Iris pigment epithelial cell (primary cell): ENCODE measurements at places on chromosomes 4 and X.

- DNase-seq: no peak
These were observed 402.2 kb upstream of the FGF13 start for GRCh38 chrX:139113708-139114107.

DNA sequence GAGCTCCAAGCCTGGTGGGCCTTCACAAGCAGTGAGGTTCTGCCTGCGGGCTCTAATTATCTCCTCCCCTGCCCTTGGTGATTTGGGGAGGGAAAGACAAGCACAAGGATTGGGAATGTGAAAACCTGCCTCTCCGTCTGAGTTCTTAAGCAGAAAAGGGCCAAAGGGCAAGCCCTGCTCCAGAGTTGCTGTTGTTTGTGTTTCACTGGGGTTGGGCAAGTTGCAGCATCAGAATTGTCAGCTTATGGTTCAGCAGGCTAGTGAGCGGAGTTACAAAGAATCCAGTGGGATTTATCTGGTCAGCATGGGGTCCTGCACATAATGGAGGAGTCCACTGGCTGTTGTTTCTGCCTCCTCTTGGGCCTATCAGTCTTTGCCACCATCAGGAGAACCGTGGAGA lies 60.5 kb downstream of the NHS start:
- DNase-seq: no peak

- DNase-seq: no peak
These were observed 8.8 kb upstream of the ADH1C start for GRCh38 chr4:99361268-99361898.

DNA sequence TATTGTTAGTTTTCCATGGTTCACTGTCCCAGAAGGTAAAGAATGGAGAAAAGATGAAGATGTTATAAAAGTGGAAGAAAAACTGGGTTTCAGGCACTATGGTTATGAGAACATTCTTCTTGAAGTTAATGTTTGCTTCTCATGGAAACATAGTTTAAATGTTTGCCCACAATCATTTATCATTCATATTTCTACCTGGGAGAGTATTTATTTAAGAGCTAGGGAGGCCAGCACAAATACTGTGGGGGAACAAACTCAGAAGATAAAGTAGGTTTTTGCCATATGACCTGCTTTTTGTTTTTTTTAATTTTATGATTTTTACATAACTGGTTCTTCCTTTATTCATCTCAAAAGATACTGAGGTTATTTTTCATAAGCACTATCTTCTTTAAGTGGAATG lies 96.8 kb downstream of the GC start:
- DNase-seq: no peak

DNA sequence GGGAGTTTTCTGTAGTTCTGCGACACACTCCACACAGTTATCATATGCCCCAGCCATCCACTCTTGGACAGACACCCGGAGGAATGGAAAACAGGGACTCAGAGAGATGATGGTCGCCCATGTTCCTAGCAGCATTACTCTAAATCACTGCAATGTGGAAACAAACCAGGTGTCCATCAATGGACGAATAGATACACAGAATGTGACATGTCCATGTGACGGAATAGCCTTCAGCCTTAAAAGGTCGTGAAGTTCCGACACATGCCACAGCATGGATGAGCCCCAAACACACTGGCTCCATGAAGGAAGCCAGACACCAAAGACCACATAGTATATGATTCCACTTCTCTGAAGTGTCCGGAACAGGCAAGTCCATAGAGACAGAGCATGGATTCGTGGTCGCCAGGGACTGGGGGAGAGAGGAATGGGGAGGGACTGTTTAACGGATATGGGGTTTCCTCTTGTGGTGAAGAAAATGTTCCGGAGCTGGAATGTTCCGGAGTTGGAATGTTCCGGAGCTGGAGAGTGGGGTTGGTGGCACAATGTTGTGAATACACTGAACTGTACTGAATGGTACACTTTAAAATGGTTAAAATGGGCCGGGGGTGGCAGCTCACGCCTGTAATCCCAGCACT lies 28.7 kb upstream of the AFAP1 start:
- no peak for DNase-seq

DNA sequence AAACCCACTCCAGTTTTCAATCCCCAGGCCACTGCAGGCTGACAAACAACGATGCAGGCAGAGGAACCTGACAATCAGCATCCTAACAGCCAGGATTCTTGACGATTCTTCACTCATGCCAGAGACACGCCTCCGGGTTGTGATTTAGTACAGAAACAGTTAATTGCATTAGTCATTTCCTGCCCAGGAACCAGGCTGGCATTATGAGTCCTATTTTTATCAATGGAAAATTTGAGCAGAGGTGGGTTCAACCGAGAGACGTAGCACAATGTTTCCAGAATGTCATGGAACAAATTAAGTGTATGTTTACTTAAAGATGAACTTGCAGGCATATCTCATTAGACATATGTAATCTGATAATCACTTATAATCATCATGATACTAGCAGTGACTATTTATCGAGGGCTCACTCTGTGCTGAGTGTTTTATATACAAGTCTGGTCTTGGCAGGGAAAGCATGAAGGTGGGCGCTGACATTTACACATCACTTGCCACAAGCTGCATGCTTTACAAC lies 159.7 kb downstream of the NSUN7 start:
- DNase-seq: peak; percentile 85

DNA sequence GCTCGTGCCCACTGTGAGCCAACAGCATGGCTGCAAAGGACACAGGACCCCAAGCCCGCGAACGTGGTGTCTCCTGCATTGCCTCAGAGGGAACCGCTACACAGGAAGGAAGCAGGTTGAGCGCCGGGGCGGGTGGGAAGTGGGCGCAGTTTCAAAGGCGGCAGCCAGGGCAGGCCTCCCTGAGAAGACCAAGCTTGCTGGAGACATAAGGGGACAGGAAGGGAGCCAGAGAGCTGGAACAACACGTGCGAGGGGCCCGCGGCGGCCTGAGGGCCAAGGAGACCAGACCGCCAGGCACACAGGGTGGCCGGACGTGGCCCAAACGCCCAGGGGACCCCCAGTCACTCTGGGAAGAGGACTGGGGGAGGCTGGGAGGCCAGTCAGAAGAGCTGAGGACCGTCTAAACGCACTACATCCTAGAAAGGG lies 32.0 kb downstream of the CTBP1 start:
- DNase-seq: no peak

DNA sequence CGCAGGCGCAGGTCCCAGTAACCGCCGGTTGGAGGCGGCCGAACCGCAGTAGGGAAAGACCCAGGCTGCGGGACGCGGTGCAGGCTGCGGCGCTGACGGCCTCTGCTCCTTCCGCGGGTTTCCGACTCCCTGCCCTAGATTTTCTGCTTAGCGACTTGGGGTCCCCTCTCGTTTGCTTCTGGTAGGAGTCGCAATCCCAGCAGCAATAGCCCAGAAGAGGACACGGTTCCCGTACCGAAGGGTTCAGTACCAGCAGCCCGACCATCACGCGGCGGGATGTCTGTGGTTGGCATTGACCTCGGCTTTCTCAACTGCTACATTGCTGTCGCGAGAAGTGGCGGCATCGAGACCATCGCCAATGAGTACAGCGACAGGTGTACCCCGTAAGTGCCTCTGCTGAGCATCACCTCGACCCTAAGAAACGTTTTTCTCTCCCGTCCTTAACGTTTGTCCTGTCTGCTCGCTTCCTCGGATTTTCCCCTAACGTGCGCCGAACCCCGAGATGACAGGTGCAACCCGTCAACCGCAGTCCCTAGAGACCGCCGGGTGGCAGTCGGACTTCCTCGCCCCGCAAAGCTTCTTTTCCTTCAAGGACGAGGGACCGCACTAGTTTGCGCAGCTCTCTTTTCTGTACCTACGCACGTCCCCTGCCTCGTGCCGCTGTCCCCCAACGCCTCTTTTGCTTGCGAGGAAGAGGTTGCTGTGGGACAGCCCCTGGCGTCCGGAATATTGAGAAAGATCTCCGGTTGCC lies at the start of gene HSPA4L:
Gene HSPA4L, plus strand, starts transcription at position 48 of the 751 bp plus-strand sequence. Its CDS starts 229 bp downstream, at position 277.
- DNase-seq: no peak

DNA sequence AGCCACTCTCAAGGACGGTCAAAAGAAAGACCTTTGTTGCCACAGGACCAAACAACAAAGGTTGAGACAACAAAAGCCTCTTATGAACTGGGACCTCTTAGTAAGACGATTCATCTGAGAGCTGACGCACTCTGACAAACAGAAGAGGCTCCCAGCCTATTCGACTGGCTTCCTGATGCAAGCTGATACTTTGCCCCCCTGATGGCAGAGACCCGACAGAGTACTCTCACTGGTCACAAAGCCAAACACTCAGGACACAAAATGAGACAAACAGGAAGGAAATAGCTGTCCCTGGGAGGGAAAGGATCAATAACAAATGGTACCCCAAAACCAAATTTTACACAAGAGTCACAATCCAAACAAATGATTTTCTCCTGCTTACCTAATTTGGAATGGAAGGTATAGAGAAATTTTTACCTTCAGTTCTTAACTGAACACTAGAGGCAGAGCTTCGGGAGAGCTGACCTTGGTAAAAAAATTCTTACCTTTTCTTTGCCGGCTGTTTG lies 75.2 kb upstream of the PLAC8 start:
- DNase-seq: no peak

- DNase-seq: no peak
These were observed 82.0 kb downstream of the DCTD start for GRCh38 chr4:182835006-182835740.
